ENCODE measurements at places on chromosomes 5 and 9. TPM values are rescaled to one million over a fixed set of nuclear protein-coding genes. Genes with fewer than 3 reads are reported as not detected.

Gene GRIN1
- total RNA-seq, result not detected

Gene HIGD2A
- total RNA-seq, result 46.8 TPM

GRCh38 chr5:6193310-6193709 is 185.0 kb downstream of the MED10 start:
- H3K27me3 ChIP-seq, result no peaks in the 10 kb centered on the region
- no peak overlapping the region for H3K27ac ChIP-seq

Gene PLPP7
- 9.5 TPM for total RNA-seq

Gene TMED9
- total RNA-seq, result 119 TPM

DNA sequence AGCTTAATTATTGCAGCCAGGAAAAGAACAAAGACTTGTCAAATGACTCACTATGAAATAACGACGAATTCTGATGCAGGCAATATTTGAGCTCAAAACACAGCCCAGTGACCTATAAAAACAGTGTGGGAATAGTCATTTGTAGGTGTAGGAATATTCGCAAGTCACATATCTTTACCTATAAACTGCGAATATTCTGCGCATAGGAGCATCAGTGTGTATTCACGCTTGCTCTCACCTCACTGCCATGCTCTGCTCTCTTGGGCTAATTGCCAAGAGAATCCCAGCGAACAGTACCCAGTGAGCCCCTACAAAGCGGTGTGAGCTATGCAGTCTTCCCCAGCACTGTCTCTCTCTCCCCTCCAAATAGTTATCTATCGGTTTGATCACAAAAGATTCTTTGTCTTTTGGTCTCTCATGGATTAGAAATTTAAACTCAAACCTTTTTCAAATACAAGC is 74.2 kb downstream of the ST8SIA4 start:
- no peaks in the 10 kb centered on the region for H3K4me1 ChIP-seq
- no peaks in the 10 kb centered on the region for H3K27me3 ChIP-seq
- no peak overlapping the region for H3K4me3 ChIP-seq
